Activated T-helper 9 cell treated with anti-CD3 and anti-CD28 coated beads, Interleukin-2, amount 50 U/mL, for 16 hours (primary cell): ENCODE measurements at places on chromosomes 4 and X.

GRCh38 chr4:173990869-173991210 is 292.6 kb downstream of the FBXO8 start:
- no peak for DNase-seq

DNA sequence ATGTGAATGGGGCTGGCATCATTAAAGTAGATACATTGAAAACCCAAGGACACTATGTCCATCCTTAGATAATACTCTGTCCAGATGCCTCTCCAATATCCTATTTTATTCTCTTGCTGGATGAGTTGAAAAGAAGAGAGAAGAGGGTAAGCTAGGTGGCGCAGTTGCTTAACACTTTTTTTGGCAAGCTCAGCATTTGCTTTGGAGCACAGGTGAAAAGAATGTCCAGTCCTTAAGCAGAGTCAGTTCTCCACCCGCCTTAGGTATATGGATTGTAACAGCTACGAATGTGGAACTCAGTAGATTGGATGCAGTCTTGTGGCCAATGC is 208.4 kb downstream of the NWD2 start:
- no peak for DNase-seq

DNA sequence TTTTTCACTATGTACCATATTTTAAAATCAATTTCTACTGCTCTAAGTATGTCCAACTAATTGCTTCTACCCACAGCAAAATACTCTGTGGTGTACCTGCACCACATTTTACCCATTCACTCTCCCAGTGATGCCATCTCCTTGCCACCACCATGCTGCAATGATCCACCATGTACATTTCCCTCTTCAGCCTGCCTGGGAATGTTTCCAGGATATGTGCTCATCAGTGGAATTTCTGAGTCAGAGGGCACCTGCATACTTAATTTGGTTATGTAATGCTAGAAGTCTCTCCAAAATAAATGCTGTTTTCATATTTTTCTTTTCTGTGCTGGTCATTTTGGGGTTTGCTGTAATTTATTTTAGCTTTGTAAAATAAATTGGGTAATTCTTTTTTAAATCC is 33.2 kb upstream of the OCIAD2 start:
- no peak for DNase-seq

- DNase-seq, result no peak
Observed at GRCh38 chr4:147599769-147600168, 17.4 kb upstream of the TMEM184C start.
